ENCODE measurements at places on chromosomes 1 and 21. TPM values are rescaled to one million over a fixed set of nuclear protein-coding genes. Genes with fewer than 3 reads are reported as not detected.

The S100A14 gene
- 2.1 TPM for total RNA-seq

The NES gene
- 30.8 TPM for total RNA-seq

The MROH7 gene
- total RNA-seq = 1.6 TPM

The ST6GALNAC3 gene
- 0.47 TPM for total RNA-seq

The KCNQ4 gene
- not detected for total RNA-seq

The KCTD3 gene
- total RNA-seq = 48.7 TPM

The ACTA1 gene
- not detected for total RNA-seq

The AKNAD1 gene
- total RNA-seq = 0.16 TPM

The HLX gene
- 4.7 TPM for total RNA-seq
